Sigmoid colon (tissue), 7 donors: ENCODE measurements at places on chromosomes 12 and 14. TPM values are rescaled to one million over a fixed set of nuclear protein-coding genes. Genes with fewer than 3 reads are reported as not detected.

Gene TAS2R14
- 6.9 TPM for total RNA-seq

Gene CNIH1
- 147 TPM for total RNA-seq

DNA sequence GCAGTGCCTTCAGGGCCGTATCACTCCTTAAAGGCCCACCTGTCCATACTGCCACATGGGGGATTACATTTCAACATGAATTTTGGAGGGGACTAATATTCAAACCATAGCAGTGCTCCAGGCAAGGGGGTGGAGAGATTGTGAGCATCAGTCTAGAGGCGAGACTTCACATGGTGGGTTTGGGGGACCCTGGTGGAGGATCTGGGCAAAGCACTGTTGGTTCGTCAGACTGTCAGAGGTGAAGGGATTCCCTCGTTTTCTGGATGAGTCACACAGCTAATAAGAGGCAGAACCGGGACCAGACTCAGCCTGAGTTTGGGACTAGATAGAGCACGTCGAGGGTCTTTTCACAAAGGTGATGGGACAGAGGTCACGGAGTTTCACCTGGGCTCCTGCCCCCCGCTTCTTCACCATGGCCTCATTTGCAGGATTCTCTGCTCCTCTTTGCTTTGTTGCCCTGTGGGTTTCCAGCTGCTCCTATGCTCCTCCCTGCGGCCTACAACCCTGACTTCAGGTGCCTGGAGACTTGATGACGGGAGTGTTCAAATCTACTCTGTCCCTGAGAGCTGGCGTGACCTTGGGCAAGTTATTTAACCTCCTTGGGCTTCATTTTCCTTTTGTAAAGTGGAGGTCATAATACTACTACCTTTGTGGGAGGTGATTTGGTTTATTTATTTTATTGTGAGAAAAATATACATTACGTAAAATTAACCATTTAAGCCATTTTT is 41.5 kb downstream of the TEAD4 start:
- DNase-seq = no peak

DNA sequence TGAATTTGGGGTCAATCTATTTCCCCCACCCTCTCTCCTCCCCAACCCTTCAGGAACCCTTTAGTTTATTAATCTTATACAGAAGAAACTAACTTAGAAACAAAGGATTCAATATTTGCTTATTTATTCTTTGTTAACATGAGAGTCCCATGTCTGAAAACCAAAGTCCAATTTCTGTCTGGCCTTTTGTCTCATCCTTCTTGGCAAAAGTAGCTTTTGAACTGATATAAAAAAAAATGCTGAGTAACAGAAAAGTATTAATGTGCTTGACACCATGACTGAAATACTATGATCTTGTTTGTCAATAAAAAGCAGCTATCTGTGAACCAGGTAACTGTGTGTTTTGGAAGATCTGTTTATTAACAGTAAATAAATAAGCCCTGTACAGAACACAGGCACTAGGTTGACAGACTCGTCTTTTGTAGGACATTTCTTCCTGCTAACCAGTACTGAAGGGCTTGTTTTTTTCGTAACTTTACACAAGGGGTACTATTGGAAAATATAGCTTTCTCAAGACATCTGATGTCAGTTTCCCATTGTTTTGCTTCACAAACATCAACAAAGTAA is 10.8 kb downstream of the PIGH start:
- DNase-seq = no peak

Gene GPD1
- total RNA-seq = 2.1 TPM

- DNase-seq = no peak
Measured at GRCh38 chr12:91219511-91219910, 36.9 kb upstream of the DCN start.

DNA sequence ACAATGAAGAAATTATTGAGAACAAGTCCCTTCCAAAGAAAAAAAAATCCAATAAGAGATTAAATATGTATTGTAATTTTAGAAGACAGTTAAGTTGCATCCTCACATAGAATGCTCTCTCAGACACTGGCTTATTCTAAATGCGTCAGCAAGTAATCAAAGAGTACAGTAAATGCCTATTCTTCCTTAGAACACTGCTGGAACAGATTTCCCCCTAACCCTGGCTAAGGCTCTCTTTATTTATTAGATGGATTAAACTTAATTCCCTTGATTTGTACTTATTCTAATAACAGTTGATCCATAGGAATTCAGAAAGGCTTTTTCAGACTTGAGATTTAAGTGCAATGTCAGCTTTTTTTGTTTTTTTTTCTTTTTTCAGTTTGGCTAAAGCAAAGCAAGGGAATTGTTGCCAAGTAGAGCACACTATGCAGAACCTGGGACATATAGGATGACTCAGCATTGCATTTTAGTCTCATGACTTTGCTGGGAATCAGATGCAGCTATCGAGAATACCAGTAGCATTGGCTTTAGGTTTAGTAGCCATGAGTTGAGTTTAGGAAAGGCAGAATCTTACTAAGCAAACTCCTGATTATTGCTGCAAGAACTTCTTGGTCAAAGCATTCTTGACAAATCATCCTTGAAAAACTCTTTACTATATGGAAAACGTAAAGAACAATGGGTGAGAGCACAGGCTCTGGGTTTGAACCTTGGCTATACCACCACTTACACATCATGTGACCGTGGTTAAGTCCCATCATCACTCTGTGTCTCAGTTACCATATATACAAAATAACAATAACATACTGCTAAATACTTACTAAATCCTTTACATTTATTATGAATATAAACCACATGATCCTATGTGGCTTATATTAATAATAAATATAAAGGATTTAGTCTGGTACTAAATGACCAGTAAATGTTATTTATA is 26.7 kb downstream of the MED21 start:
- no peak for DNase-seq

GRCh38 chr12:120818416-120818815 is 85.7 kb downstream of the SPPL3 start:
- DNase-seq = no peak

DNA sequence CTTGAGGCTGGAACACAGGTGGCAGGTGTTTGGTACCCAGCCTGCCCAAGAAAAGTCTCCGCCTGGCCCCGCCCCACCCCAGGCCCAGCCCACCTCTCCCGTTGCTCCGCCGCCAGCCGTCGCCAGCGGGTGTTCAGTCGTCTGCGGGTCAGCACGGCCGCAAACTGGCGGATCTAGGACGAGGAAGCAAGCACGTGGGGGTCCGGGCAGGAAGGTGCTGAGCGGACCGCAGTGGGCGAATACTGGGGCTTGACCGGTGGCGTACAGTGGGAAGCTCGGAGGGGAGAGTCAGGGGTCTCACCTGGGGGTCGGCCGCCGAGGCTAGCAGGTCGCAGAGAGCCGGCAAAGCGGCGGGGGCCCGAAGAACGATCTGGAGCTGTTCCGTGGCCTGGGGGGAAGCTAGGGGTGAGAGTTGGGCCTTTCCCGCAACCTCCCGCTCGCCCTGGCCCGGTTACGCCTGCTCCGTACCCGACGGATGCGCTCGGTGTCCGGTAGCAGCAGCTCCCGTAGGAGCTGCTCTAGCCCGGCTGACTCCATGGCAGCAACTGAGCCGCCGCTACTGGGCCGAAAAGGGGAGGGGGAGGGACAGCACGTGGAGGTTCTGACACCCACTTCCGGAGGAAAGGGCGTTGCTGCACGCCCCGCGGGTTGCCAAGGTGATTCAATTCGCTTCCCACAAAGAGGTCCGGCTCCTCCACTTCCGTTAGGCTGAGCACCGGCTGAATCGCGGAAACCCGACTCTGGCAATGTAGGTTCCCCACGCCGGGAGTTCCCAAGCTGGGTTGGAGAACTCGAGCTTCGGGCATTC is at the start of gene IPO4:
IPO4 (minus strand) TSS at position 566 of the 808 bp plus-strand sequence; CDS start at position 537, 29 bp downstream.
- DNase-seq = peak; percentile 99

GRCh38 chr12:13195250-13195649 is 1.3 kb upstream of the EMP1 start:
- no peak for DNase-seq

- no peak for DNase-seq
Measured at GRCh38 chr14:74684434-74684833, 28.4 kb downstream of the AREL1 start.

DNA sequence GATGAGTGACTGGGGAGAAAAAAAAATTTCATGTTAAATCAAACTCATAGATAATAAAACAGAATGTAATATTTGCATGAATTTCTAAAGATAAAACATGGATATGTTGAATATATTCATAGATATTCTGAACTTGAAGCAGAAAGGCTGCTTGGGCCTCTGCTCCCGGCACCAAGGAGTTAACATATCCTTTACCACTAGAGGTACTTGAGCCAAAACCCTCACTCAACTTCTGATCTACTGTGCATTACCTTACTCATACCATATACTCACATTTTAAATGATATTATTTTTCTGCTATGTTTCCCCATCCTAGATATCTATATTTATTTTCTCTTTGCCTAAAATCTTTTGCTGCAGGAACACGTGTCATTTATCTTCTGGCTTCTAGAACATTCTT is 14.9 kb downstream of the AREL1 start:
- no peak for DNase-seq

GRCh38 chr12:26704684-26705460 is 128.1 kb downstream of the ITPR2 start:
- DNase-seq = no peak

- no peak for DNase-seq
Measured at GRCh38 chr12:64450057-64450640, 1.8 kb upstream of the TBK1 start.
